ENCODE measurements at places on chromosomes 6 and 20. TPM values are rescaled to one million over a fixed set of nuclear protein-coding genes. Genes with fewer than 3 reads are reported as not detected.

GRCh38 chr6:75154973-75155372 is 50.9 kb downstream of the COL12A1 start:
- DNase-seq, result no peak

GRCh38 chr20:37922016-37922415 is 19.1 kb downstream of the VSTM2L start:
- DNase-seq, result no peak

- peak; percentile 41 for DNase-seq
Measured at GRCh38 chr6:155040901-155041650, 46.0 kb downstream of the TIAM2 start.

DNA sequence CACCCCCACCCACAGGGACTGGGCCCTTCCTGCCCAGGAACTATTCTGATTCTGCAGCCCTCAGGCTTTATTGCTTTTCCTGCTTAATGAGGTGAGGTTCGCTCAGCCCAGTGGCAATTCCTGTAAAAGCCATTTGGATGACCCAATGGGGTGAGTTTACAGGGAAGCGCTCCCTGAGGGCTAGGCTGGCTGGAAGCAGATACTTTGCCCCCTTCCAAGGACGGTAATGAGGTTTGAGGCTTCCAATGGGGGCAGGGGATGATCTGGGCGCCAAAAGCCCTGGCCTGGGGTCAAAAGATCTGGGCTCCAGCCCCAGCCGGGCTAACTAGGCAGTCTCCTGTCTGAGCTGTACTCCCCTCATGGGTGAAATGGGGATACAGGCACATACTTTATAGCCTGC is 41.8 kb downstream of the RIPOR3 start:
- DNase-seq, result no peak

DNA sequence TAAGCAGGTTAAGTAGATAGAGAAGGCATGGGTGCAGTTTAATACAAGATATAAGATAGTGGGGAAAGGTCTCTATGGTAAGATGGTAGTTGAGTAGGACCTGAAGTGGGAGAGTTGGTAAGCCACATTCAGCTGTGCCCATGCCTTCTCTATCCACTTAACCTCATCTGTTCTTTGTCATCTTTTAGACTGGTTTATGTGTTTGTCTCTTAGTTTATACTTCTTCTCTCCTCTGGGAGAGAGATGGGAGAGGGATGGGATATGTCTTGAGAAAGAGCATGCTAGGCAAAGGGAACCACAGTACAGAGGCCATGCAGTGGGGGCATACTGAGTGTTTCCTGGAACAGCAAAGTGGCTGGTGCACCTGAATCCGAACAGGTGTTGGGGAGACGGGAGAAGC is 46.7 kb downstream of the KIZ start:
- DNase-seq, result no peak

DNA sequence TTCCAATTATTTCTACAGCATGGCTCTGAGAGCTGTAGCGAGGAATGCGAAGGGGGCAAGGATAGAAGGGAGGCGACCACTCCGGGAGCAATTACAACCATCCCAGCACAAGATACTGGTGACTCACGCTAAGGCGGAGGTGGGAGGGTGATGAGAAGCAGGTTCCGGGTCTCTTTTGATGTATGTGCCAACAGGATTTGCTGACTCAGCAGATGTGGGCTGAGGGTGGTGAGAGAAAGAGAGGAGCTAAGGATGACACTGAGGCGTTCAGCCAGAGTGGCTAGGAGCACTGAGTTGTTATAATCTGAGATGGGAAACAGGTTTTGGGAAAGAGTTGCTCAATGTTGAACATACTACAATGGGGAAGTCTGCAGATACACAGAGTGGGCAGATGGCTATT is 9.3 kb upstream of the TXNDC5 start:
- no peak for DNase-seq

DNA sequence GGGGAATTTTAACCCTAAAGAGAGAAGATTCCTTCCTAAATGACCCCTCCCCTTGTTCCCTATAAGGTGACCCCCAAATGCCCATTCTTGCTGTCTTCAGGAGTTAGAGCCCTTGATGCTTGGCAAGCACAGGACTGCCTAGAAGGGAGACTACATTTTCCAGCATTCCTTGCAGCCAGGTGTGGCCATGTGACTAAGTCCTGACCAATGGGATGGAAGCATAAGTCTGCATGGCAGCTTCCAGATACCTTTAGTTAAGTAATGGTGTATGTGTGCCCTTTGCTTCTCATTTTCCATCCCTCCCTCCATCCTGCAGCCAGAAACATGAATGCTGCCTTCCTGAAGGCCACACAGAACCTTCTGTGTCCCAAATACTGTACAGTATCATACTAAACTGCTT is 5.5 kb downstream of the BFSP1 start:
- DNase-seq, result no peak

DNA sequence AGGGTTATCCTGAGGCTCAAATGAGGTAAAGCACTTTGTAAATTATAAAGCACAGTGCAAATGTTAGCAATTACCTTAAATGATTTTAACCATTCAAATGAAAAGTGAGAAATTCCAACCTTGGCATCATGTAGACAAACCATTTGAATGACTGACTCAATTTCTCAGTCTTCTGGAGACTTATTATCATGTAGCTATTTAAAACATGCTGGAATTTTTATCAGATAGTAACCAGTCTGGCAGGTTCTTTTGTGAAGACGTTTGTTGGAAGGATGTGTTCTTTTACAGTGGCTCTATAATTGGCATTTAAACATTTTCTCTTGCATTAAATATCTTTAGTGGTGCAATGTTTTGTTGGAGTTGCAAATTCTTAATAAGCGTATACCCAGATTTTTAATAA is 386.6 kb downstream of the NKAIN2 start:
- DNase-seq, result no peak

- no peak for DNase-seq
Measured at GRCh38 chr20:15895560-15896084, 677.6 kb downstream of the KIF16B start.

DNA sequence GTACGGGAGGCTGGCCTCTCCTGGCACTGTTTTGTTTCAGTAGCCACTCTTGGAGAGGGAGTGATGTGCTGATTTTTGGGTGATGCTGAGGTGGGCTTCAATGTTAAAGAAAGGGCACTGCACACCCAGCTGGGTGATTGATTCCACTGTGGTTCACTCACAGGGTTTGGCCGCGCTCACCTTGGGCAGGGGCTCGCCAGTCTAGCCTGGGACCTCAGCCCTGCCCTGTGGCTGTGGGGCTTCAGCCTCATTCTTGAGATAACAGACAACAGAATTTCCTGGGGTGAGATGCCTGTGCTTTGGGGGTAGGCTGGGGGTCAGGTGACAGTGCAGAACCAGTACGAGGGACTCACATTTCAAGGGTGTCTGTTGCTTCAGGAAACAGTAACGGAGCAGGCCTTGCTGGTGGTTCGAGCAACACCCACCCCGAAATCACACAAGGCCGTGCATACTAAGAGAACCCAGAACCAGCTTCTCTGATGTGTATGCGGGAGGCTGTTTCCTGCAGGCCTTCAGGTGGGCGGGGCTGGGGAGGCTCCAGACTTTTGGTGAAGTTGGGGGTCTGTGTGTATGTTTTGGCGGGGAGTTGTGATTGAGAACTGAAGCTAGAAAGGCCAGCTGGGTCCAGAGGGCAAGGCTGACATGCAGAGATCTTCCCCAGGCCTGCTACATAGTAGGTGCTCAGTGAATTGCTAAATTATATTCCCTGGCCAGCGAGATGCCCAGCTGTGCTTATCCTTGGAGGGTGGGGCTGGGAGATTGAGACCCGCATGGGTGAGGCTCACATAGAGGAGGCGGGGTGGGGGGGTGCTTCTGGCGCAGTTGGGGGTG is 154.2 kb upstream of the RNF24 start:
- DNase-seq, result no peak

GRCh38 chr6:91240878-91241603 is 654.2 kb upstream of the MAP3K7 start:
- DNase-seq, result no peak

DNA sequence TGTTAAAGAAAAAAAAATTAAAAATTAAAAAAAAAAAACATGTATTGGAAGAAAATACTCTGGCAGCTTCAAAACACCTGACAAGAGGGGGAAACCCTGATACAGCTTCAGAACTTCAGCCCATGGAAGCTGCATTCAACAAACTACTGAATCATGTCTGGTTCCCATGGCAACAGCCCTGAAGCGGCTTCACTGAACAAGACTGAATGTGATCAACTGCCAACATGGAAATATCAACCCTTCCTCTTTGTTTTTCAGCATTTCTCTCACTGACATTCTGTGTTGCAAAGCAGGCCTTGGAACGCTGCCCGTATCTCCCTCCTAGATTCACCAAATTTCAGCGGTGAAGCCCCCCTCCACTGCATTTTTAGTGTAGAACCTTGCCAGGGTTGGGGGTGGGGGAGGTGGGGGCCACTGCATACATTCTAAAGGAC is 91.3 kb upstream of the SHLD1 start:
- DNase-seq, result peak; percentile 90

DNA sequence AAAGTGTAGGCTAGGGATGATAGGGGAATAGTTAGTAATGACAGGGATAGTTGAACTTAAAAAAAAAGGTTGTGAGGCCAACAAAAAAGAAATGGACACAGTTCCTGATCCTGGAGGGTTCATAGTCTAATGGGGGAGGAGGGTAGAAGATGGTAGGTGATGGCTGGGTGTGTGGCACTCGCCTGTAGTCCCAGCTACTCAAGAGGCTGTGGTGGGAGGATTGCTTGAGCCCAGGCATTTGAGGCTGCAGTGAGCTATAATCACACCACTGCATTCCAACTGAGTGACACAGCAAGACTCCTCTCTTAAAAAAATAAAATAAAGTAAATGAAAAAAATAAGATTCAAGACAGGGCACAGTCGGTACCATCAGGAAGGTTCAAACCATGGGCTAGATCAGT is 2.4 kb upstream of the MICB start:
- peak; percentile 7 for DNase-seq

- DNase-seq, result no peak
Measured at GRCh38 chr6:146901940-146902816, 302.0 kb upstream of the STXBP5 start.

DNA sequence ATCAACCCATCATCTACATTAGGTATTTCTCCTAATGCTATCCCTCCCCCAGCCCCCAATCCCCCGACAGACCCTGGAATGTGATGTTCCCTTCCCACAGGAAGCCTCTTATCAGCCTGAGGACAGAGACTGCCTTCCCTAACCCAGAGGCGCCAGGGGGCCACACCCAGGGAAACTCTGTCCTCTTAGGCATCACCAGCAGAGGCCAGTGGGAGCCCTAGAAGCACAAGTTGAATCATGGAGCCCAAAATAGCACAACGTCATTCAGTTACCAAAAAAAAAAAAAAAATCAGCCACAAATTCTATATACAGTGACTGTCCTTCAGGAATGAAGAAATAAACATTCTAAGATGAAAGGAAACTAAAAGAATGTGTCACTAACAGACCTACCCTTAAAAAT is 625.7 kb downstream of the TFAP2A start:
- DNase-seq, result no peak

DNA sequence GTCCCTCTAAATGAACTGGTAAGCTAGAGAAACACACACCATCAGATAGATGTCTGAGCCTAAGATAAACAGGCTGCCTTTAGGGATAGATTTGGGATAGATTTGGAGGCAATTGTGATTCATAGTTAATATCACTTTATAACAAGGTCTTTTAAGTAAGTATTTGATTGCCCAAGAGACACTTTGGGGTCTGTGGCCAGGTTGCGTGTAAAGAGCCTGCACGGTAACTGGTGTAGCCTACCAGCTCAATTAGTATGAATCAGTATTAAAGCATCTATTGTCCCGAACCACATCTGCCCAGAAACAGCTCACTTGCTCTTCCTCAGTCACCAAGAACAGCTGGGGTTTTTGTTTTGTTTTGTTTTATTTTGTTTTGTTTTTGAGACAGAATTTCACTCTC is 193.3 kb downstream of the SASH1 start:
- DNase-seq, result no peak

TCF15 gene
- polyA plus RNA-seq, result 2.9 TPM

GSTA3 gene
- polyA plus RNA-seq, result not detected

C20orf202 gene
- polyA plus RNA-seq, result 0.42 TPM

BICRAL gene
- 13.9 TPM for polyA plus RNA-seq

PRELID3B gene
- polyA plus RNA-seq, result 58.9 TPM
